ENCODE measurements at places on chromosomes 7 and 10.
A peak's percentile ranks its signal among the peaks of the same experiment; 100 is the strongest.

DNA sequence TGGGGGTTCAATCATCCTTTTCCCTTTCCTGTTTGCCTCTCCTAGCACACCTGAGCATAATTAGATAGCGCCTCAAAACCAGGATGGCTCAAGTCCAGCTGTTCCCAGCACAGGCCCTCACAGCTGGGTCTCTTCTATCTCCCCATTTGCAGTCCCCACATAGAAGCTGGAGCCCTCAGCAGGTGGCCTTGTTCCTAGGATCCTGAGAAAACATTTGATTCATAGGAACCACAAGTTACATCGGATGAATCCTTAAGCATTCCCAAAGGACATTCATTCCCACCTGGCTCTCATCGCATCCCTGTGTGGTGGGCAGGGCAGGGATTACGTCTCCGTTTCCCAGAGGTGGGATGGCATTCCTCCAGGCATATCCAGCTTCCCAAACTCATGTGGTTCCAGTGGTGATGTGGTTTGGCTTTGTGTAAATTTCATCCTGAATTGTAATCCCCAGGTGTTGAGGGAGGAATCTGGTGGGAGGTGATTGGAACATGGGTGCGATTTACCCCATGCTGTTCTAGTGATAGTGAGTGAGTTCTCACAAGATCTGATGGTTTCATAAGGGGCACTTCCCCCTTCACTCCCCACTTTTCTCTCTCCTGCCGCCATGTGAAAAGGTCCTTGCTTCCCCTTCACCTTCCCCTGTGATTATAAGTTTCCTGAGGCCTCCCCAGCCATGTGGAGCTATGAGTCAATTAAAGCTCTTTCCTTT, 49.8 kb upstream of the LEP start:
- no peak for DNase-seq

- no peak for DNase-seq
Observed at GRCh38 chr10:116311016-116311415, 13.2 kb upstream of the CCDC172 start.

DNA sequence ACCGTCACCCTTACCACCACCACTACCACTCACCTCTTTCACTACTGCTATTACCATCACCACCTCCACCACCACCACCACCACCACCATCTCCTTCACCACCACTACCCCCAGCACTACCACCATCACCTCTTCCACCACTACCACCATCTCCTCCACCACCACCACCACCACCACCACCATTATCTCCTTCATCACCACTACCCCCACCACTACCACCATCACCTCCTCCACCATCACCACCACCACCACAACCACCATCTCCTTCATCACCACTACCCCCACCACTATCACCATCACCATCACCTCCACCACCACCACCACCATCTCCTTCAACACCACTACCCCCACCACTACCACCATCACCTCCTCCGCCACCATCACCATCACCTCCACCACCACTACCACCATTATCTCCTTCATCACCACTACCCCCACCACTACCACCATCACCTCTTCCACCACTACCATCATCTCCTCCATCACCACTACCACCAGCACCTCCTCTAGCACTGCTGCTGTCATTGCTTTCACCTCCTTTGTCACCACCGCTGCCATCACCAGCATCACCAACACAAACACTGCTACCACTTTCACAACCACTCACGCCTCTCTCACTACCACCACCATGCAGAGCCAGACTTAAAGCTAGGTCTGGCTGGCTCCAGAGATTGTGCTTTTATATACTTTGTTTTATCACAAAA, 109.3 kb downstream of the ICA1 start:
- DNase-seq = no peak

GRCh38 chr7:147245274-147245673, 1128.7 kb downstream of the CNTNAP2 start:
- DNase-seq = peak; percentile 42

GRCh38 chr7:41977151-41977651, 259.8 kb downstream of the GLI3 start:
- peak; percentile 74 for DNase-seq

DNA sequence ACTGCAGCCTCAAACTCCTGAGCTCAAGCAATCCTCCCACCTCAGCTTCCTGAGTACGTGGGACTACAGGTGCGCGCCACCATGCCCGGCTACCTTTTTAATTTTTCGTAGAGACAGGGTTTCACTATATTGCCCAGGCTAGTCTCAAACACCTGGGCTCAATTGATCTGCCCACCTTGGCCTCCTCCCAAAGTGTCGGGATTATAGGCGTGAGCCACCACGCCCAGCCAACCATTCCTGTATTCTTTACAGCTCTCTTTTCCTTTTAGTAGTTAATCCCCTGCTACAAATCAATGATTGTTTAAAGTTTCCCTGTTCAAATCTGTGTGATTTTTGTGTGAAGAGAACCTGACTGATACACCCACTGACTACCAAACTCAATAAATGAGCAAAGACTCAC, 75.4 kb upstream of the SVIL start:
- no peak for DNase-seq

DNA sequence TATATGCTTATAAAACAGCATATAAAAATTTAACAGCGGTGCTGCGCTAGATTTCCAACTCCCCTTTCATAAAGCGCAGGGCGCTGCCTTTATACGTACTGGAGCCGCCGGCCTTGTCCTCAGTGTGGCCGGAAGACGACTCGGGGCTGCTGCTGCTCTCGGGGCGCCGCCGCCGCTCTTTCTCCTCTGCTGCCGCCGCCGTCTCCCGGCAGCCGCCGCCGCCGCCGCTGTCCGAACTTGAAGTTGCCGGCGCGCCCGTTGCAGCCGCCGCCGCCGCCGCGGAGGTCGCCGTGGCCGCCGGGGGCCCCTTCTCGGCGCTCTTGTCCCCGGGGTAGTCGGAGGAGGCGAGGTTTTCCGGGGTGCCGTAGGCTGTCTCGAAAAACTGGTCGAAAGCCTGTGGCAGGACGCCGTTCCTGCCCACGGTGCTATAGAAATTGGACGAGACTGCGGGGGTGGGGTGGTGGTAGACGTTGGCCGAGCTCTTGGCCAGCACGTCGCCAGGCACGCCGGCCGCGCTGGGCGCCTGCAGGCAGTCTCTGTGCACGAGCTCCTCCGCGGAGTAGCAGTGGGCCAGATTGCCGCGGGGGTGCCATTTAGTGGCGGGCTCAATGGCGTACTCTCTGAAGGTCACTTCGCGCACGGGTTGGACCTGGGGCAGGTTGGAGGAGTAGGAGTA, 557 bp downstream of the HOXA11 start:
- no peak for DNase-seq
